Osteoblast (primary cell): ENCODE measurements at places on chromosomes 1 and 21.

GRCh38 chr1:26375081-26375480 is 2.5 kb upstream of the ZNF683 start:
- H3K4me3 ChIP-seq: no peak overlapping the region
- no peak overlapping the region for H3K27ac ChIP-seq
- H3K27me3 ChIP-seq: no peaks in the 10 kb centered on the region
- H3K36me3 ChIP-seq: no peaks in the 10 kb centered on the region
- H3K4me1 ChIP-seq: peaks cover 20% of the 10 kb centered on the region

DNA sequence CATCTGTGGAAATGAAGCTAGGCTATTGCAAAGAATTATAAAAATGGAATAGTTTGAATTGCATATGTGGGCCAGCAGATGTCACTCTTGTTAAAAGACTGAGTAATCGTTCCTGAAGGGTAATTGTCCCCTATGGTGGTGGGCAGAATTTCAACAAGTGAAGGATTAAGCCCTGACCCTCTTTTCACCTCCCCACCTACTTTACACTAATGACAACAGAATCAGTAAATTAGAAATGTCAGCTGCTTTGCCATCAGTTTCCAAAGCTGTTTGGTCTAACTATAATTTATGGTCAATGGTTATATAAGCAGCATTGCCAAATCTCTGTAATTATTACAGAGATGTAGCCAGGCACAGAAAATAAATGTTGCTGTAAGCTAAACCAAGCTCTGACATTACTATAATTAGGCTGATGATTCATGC is 898.6 kb downstream of the AMY1C start:
- no peaks in the 10 kb centered on the region for H3K27me3 ChIP-seq
- DNase-seq: no peak
- no peaks in the 10 kb centered on the region for H3K36me3 ChIP-seq
- no peaks in the 10 kb centered on the region for H3K4me1 ChIP-seq
- H3K27ac ChIP-seq: no peak overlapping the region

DNA sequence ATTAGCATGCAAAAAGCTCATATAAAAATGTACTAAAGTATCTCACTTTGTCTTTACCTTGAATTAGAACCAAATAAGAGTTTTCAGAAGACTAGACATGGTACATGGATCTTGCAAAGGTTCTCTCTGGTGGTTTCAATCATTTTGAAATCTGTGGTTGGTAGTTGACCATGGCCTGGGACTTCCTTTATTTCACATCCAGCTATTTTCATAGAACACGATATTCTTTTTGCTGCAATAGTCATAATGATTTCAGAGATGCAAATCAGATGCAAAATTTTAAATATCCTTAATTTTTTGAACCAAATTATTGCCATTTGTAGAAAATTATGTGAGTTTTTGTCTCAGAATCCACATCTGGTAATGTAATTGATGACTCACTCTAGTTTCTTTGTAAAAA is 375.1 kb upstream of the ZP4 start:
- H3K36me3 ChIP-seq: no peaks in the 10 kb centered on the region
- H3K4me1 ChIP-seq: no peaks in the 10 kb centered on the region
- no peak overlapping the region for H3K27ac ChIP-seq
- H3K4me3 ChIP-seq: no peak overlapping the region
- no peaks in the 10 kb centered on the region for H3K27me3 ChIP-seq

DNA sequence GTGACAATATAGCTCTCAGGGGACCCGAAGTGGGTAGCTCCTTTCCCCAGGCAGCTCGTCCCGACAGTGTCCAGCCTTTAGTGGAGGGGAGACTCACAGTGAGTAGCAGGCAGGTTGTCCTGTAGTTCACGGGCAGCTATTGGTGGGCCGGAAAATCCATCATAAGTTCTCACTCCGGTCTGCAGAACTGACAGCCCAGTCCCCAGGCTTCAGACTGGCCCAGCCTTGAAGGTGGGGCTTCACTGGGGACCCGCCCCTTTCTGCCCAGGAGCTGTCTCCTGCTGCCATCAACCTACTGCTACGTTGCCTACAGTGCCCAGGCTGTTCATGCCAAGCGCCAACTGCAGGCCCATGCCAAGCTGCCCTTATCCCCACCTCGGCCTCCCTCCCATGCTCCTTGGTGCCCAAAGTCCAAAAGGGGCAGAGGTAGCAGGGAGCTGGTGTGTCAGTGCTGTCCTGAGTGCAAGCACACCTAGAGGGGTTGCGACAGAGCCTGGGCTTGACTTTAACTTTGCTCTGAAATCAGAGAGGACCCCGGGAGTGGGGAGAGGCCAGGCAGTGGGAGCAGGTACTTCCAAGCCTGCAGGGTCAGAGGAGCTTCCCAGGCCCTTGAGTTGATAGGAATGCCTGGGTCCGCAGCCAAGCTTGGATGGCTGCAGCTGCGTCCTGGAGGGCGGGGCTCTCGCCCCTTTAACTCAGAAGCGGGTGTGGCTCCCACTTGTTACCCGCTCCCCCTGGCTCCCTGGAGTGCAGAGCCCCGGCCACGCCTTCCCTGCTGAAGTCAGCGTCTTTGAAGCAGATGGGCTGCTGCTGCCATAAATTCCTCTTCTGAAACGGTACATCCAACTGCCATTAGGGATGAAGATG is 1144.3 kb upstream of the NCAM2 start:
- H3K27me3 ChIP-seq: no peaks in the 10 kb centered on the region
- no peak overlapping the region for H3K4me3 ChIP-seq
- H3K27ac ChIP-seq: no peak overlapping the region
- no peaks in the 10 kb centered on the region for H3K36me3 ChIP-seq
- H3K4me1 ChIP-seq: no peaks in the 10 kb centered on the region
- no peak for DNase-seq

- H3K27me3 ChIP-seq: no peaks in the 10 kb centered on the region
- no peak for DNase-seq
- no peak overlapping the region for H3K4me3 ChIP-seq
- H3K36me3 ChIP-seq: no peaks in the 10 kb centered on the region
Measured at GRCh38 chr1:75274920-75275506, 140.8 kb downstream of the LHX8 start.

- H3K27me3 ChIP-seq: no peaks in the 10 kb centered on the region
- H3K27ac ChIP-seq: no peak overlapping the region
- H3K4me3 ChIP-seq: no peak overlapping the region
- no peak for DNase-seq
- H3K36me3 ChIP-seq: peaks cover 76% of the 10 kb centered on the region
- H3K4me1 ChIP-seq: no peaks in the 10 kb centered on the region
Measured at GRCh38 chr1:39332828-39333227, 128.3 kb downstream of the MACF1 start.

GRCh38 chr1:246786606-246787238 is 62.5 kb downstream of the SCCPDH start:
- no peaks in the 10 kb centered on the region for H3K36me3 ChIP-seq
- peaks cover 21% of the 10 kb centered on the region for H3K4me1 ChIP-seq
- no peak overlapping the region for H3K4me3 ChIP-seq
- H3K27me3 ChIP-seq: no peaks in the 10 kb centered on the region
- DNase-seq: no peak
- no peak overlapping the region for H3K27ac ChIP-seq

GRCh38 chr1:54052431-54052933 is 522 bp downstream of the TMEM59 start:
- H3K4me1 ChIP-seq: peaks cover 27% of the 10 kb centered on the region
- H3K36me3 ChIP-seq: no peaks in the 10 kb centered on the region
- H3K27me3 ChIP-seq: no peaks in the 10 kb centered on the region
- H3K27ac ChIP-seq: peak overlapping the region; percentile 86
- DNase-seq: peak; percentile 71

GRCh38 chr1:212549503-212550017 is 59.0 kb upstream of the ATF3 start:
- peaks cover 3% of the 10 kb centered on the region for H3K4me1 ChIP-seq
- no peak overlapping the region for H3K27ac ChIP-seq
- H3K4me3 ChIP-seq: no peak overlapping the region
- no peak for DNase-seq
- H3K27me3 ChIP-seq: peaks cover 37% of the 10 kb centered on the region

- peak; percentile 80 for DNase-seq
- H3K27me3 ChIP-seq: no peaks in the 10 kb centered on the region
- peaks cover 37% of the 10 kb centered on the region for H3K4me1 ChIP-seq
Measured at GRCh38 chr1:201468501-201468843, 516 bp downstream of the PHLDA3 start.

DNA sequence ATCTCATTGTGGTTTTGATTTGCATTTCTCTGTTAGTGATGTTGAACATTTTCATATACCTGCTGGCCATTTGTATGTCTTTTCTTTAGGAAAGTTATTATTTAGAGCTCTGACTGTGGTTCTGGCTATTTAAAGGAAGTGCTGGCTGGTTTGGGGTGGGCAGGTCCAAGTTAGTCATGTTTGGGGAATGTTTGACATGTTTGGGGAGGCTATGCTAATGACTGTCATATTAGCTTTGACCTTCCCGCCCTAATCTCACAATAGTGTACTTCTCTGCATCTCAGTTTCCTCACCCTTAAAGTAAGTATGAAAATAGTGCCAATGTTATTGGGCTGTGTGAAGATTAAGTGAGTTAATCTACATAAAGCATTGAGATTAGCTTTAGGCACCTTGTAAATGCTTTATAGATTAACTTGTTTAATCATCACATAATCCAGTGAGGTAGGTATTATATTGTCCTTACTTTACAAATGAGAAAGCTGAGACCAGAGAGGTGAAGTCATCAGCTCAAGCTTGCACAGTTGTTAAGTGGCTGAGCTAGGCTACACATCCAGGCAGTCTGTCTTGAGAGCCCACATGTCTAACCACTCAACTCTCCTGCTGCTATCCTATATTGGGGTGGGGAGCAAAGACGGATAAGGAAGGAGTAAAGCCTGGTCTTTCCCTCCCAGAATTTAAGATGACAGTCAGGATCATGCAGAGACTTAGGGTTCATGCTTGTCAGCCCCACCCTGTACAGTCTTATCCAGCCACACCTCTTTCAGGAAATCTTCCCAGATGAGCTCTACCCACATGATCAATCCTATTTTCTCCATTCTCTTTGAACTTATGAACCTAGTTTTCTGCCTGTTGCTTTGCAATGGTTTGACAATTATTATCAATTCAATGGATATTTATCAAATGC is 22.8 kb upstream of the CRNN start:
- H3K4me3 ChIP-seq: no peak overlapping the region
- H3K27me3 ChIP-seq: peaks cover 5% of the 10 kb centered on the region
- no peak overlapping the region for H3K27ac ChIP-seq
- no peaks in the 10 kb centered on the region for H3K36me3 ChIP-seq
- H3K4me1 ChIP-seq: no peaks in the 10 kb centered on the region

DNA sequence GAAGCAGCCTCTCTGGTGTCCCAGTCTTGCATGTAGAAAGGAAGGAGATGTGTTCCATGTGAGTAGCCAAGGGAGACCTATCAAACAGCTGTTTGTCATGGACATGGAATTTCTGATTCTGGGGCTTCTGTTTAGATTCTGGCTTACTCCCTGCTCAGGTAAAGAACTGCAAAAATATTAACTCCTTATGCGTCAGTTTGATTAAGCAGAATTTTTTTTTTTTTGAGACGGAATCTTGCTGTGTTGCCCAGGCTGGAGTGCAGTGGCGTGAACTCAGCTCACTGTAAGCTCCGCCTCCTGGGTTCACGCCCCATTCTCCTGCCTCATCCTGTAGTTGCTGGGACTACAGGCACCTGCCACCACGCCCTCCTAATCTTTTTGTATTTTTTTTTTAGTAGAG is 6.8 kb downstream of the ARV1 start:
- no peak overlapping the region for H3K4me3 ChIP-seq
- peaks cover 2% of the 10 kb centered on the region for H3K36me3 ChIP-seq
- no peak for DNase-seq
- no peak overlapping the region for H3K27ac ChIP-seq
- peaks cover 24% of the 10 kb centered on the region for H3K4me1 ChIP-seq

- H3K27ac ChIP-seq: no peak overlapping the region
- DNase-seq: no peak
- no peaks in the 10 kb centered on the region for H3K27me3 ChIP-seq
- H3K4me3 ChIP-seq: no peak overlapping the region
- H3K36me3 ChIP-seq: no peaks in the 10 kb centered on the region
- no peaks in the 10 kb centered on the region for H3K4me1 ChIP-seq
Measured at GRCh38 chr1:50787266-50787665, 172.8 kb downstream of the FAF1 start.

GRCh38 chr1:231969076-231969475 is 342.5 kb downstream of the DISC1 start:
- H3K4me1 ChIP-seq: peaks cover 3% of the 10 kb centered on the region
- H3K36me3 ChIP-seq: no peaks in the 10 kb centered on the region
- no peak overlapping the region for H3K27ac ChIP-seq
- H3K27me3 ChIP-seq: no peaks in the 10 kb centered on the region
- DNase-seq: no peak
- no peak overlapping the region for H3K4me3 ChIP-seq

DNA sequence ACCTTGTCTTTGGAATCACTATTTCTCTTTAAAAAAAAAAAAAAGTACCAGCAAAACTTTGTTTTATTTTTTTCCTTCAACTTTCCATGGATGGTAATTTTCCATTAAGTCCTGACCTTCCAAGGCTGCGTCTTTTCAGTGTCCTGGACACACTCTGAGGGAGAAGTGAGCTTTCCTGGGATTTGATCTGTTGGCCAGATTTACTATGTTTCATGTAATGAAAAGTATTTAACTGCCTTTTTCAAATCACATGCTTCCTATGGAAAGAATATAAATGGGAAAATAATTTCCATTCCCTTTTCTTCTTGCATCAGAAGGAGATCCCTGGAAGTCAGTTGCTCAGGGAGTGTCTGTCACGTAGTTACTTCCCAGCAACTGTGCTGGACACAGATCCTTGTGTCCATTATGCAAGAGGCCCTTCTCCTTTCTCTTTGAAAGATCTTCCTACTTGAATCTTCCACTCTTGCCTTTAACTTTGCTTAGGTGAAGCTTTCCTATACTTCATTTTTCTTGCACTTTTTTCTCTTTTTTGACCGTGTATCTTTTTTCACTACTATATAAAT is 59.3 kb downstream of the CENPF start:
- H3K27me3 ChIP-seq: no peaks in the 10 kb centered on the region
- peaks cover 22% of the 10 kb centered on the region for H3K4me1 ChIP-seq
- H3K4me3 ChIP-seq: no peak overlapping the region
- peaks cover 41% of the 10 kb centered on the region for H3K36me3 ChIP-seq
- H3K27ac ChIP-seq: no peak overlapping the region
- no peak for DNase-seq

- H3K27ac ChIP-seq: no peak overlapping the region
- peak; percentile 55 for DNase-seq
- peaks cover 42% of the 10 kb centered on the region for H3K4me1 ChIP-seq
- peaks cover 8% of the 10 kb centered on the region for H3K36me3 ChIP-seq
Measured at GRCh38 chr1:17013491-17014320, 2.0 kb upstream of the ATP13A2 start.

GRCh38 chr1:30185809-30186208 is 537.6 kb downstream of the MATN1 start:
- H3K4me1 ChIP-seq: peaks cover under 1% of the 10 kb centered on the region
- DNase-seq: no peak
- H3K36me3 ChIP-seq: no peaks in the 10 kb centered on the region
- no peak overlapping the region for H3K27ac ChIP-seq

- H3K4me3 ChIP-seq: no peak overlapping the region
- no peaks in the 10 kb centered on the region for H3K4me1 ChIP-seq
- peaks cover 13% of the 10 kb centered on the region for H3K27me3 ChIP-seq
- no peak for DNase-seq
- H3K36me3 ChIP-seq: no peaks in the 10 kb centered on the region
Measured at GRCh38 chr1:152067150-152067549, 21.7 kb downstream of the TCHHL1 start.
